Aorta (tissue), 5 donors: ENCODE measurements at places on chromosomes 7 and 10. TPM values are rescaled to one million over a fixed set of nuclear protein-coding genes. Genes with fewer than 3 reads are reported as not detected.

Gene ITGB8
- 1.1 TPM for polyA plus RNA-seq

Gene AUTS2
- polyA plus RNA-seq: 24.8 TPM

Gene NME8
- 4.9 TPM for polyA plus RNA-seq

Gene SLC26A4
- 2.9 TPM for polyA plus RNA-seq

Gene IFIT2
- 11.3 TPM for polyA plus RNA-seq

Gene ARHGAP12
- polyA plus RNA-seq: 17.4 TPM

Gene ADAM12
- polyA plus RNA-seq: 0.13 TPM

Gene NXPH1
- polyA plus RNA-seq: not detected

Gene IL2RA
- 4.1 TPM for polyA plus RNA-seq

Gene GLI3
- polyA plus RNA-seq: 0.50 TPM

Gene ASAH2B
- 1.5 TPM for polyA plus RNA-seq

Gene KEL
- polyA plus RNA-seq: 0.15 TPM

Gene STEAP4
- 12.3 TPM for polyA plus RNA-seq

Gene SDK1
- 1.9 TPM for polyA plus RNA-seq

Gene ST8SIA6
- polyA plus RNA-seq: not detected

Gene PRPS1L1
- not detected for polyA plus RNA-seq

Gene GALNT17
- polyA plus RNA-seq: 2.3 TPM

Gene TCERG1L
- polyA plus RNA-seq: not detected

Gene POT1
- polyA plus RNA-seq: 9.3 TPM

Gene TACC2
- 41.0 TPM for polyA plus RNA-seq

Gene SNX13
- 10.3 TPM for polyA plus RNA-seq

Gene BLOC1S2
- 30.7 TPM for polyA plus RNA-seq

Gene SPAM1
- polyA plus RNA-seq: not detected

Gene HECW1
- polyA plus RNA-seq: 0.77 TPM

Gene OPN1SW
- not detected for polyA plus RNA-seq

Gene CREB5
- 8.6 TPM for polyA plus RNA-seq

Gene FOXI2
- polyA plus RNA-seq: not detected

Gene SLC12A9
- 8.5 TPM for polyA plus RNA-seq

Gene RNF32
- polyA plus RNA-seq: not detected

Gene ARHGEF35
- 11.3 TPM for polyA plus RNA-seq

Gene NPFFR1
- under 0.01 TPM for polyA plus RNA-seq

Gene CUBN
- polyA plus RNA-seq: 0.13 TPM

Gene WNT8B
- not detected for polyA plus RNA-seq

Gene CTTNBP2
- polyA plus RNA-seq: 1.2 TPM

Gene ZSCAN25
- 2.1 TPM for polyA plus RNA-seq

Gene PNLIPRP3
- not detected for polyA plus RNA-seq

Gene ATG9B
- polyA plus RNA-seq: not detected

Gene TEX47
- not detected for polyA plus RNA-seq

Gene GNAI1
- 14.0 TPM for polyA plus RNA-seq

Gene CAV2
- polyA plus RNA-seq: 89.8 TPM

Gene GARIN1A
- polyA plus RNA-seq: 1.3 TPM
